Adrenal gland (tissue), 19 donors: ENCODE measurements at places on chromosomes 6 and 20. TPM values are rescaled to one million over a fixed set of nuclear protein-coding genes. Genes with fewer than 3 reads are reported as not detected.

The RSPO3 gene
- total RNA-seq, result 3.2 TPM

The MLIP gene
- total RNA-seq, result 1.9 TPM

DNA sequence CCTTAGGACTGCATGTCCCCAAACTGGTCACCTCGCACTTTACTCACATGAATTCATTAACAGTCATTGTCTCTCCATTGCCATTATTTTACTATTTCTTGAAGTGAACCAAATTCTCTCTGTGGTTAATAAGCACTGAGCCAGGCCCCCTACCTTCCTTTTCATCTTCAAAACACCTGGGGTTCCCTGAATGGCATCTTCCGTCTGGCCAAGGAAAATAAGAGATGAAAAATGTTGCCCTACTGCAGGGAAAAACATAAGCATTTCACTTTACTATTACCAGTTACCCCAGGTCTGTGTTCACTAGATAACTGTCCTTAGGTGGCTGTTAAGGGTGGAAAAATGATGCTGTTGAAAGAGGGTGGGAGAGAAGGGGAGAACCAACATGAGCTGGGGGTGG, 10.0 kb upstream of the NKX2-2 start:
- no peak for DNase-seq

DNA sequence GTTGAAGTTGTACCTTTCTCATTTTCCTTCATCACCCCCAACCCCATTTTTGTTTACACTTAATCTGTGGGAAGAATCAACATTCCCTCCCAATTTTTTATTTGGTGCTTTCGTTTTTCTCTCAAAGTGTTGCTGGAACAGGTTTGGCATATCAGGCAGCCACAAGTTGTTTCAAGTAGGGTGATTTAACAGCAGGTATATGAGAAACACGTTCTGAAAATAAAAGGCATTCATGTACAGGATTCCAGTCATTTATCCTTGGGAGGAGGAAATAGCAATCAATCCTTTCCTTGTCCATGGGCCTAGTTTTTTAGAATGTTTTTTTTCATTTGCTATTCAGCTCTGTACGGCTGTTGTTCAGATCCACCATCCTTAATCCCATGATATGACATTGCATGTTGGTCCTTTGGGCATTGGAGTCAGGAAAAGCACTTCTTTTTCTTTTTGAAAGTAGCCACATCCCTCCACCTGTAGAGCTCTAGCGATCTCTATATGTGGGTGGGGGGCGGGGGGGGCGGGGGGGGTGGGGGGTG, 120.2 kb downstream of the JARID2 start:
- no peak for DNase-seq

- no peak for DNase-seq
Observed at GRCh38 chr20:1240549-1240948, 14.7 kb downstream of the RAD21L1 start.
